ENCODE measurements at places on chromosomes 1 and 21.
A peak's percentile ranks its signal among the peaks of the same experiment; 100 is the strongest.

- DNase-seq: peak; percentile 57
Observed at GRCh38 chr1:51669816-51670215, 52.9 kb downstream of the OSBPL9 start.

DNA sequence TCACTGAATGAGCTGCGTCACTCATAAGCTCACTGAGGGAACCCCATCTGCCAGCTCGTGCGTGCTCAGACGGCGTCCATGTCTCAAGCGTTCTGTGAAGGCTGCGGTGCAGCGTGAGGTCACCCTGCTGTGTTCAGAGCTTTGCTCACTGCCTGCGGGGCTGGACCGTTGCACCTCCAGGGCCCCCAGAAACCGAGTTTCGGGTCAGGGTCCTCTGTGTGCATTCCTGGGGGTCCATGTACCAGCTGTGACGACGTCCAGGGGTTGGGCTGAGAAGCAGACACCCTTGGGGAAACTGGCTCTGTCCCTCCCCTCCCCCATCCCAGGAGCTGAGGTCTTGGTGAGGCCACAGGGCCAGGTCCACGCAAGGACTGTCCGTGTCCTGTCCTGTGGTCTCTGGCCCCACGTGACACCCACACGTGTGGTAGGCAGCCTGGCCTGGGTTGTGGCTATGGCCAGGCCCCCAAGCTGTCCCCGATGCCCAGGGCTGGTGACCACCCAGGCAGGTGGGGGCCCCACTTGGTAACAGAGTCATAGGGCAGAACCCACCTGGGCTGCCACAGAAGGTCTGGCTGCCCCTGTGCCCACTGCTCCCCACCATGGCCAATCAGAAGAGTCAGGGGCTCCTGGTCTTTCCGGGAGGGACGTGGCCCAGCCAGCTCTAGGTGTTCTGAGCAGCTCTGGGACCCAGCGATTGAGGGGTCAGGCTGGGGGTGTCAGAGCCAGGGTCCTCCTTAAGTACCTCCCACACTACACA, 24.4 kb downstream of the FTCD start:
- no peak for DNase-seq

DNA sequence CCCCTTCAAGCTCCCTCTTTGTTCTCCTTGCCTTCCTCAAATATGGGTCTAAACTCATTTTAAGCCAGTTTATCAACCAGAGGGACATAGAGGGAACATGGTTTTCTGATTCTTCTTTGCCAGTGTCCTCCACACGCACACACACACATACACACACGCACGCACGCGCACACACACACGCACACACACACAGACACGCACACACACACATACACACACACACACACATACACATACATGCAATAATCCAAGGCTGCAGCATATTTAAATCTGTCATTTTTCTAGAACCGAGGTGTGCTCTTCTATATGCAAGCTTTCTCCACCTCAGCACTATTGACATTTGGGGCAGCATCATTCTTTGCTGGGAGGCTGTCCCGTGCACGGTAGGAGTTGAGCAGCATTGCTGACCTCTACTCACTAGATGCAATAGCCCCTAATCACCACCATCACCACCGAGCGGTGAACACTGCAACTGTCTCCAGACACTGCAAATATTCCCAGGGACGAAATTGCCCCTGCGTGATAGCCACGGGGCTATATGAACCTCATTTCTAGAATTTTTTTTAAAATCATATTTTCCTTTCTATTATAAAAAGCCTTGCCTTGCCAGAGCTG, 8.0 kb downstream of the TNFRSF9 start:
- no peak for DNase-seq

DNA sequence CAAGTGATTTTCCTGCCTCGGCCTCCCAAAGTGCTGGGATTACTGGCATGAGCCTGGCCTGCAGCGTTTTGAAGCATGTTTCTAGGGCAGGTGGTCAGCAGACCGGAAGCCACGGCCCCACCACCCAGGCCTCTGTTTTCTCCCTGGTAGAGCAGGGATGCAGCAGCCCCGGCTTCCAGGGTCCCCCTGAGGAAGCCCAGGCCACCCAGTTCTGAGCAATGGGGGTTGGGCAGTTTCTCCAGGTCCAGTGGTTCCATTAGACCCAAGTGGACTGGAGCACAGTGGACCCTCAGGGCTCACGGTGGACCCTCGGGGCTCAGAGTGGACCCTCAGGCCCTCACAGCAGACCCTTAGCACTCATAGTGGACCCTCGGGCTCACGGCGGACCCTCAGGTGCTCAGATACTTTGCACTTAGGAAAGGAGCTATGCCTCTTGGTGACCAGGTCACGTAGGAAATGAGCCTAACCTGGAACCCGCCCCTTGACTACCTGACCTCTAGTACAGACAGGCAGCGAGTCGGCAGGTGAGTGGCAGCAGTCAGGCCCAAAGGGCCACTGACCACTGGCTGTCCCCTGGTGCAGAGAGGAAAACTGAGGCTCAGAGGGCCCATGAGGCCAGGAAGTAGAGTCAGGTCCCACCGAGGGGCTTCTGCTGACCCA, 4.6 kb upstream of the FNDC10 start:
- no peak for DNase-seq

- no peak for DNase-seq
Observed at GRCh38 chr1:54112027-54112426, 40.8 kb downstream of the CDCP2 start.

- no peak for DNase-seq
Observed at GRCh38 chr1:25816112-25816718, 3.5 kb upstream of the MTFR1L start.

DNA sequence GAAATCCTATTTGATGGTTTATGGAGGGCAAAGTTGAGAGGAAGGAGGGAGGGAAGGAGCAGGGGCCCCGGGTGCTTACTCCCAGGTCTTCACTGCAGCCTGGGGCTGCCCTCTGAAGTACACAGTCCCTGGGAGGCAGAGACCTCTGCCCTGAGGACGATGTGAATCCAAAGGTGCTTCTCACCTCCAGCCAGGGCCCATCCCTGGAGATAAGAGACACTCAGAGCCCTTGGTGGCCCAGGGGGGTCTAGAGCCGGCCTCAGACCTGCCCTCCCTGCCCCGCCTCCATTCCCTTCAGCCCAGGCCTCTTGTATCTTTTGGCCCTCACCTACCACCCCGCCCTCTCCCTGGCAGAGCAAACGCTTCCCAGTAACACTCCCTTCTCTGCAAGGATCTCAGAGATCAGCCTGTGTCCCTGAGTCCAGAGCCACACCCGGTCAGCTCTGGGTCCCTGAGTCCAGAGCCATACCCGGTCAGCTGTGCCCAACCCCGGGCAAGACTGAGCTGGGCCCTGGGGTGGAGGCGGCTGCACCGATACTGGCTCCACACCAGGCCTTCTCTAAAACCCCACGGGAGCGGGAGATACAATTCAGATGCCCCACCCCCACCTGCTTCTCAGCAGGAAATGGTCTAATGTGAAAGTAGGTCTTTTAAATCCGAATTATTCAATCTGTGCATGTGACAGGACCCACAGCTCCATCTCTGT, 3.6 kb upstream of the GNB1 start:
- DNase-seq: no peak

DNA sequence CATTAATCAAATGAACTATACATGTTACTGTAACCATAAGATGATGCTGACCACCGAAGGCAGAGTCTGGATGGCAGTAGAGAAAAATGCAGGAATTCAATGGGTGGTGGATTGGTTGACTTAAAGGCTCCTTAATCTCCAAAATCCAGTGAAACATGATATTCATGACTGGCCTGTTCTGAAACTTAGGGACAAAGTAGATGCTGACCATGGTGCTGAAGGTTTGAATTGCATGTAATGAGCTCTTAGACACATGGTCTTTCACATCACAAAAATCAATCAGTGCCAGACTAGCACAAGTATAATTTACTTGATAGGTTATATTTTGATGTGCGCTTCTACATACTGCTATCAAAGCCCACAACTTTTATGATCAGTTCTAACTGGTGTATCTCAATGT, 30.9 kb upstream of the NTMT2 start:
- DNase-seq: no peak
